ENCODE measurements at places on chromosomes 12 and 14.

- no peaks in the 10 kb centered on the region for H3K27me3 ChIP-seq
- no peak overlapping the region for H3K27ac ChIP-seq
- DNase-seq = no peak
- no peak overlapping the region for H3K4me3 ChIP-seq
Measured at GRCh38 chr14:93987376-93987775, 9.7 kb upstream of the CCDC197 start.

- DNase-seq = no peak
- no peaks in the 10 kb centered on the region for H3K27me3 ChIP-seq
- no peak overlapping the region for H3K4me3 ChIP-seq
- peaks cover 33% of the 10 kb centered on the region for H3K4me1 ChIP-seq
- no peaks in the 10 kb centered on the region for H3K36me3 ChIP-seq
- peak overlapping the region; percentile 15 for H3K27ac ChIP-seq
Measured at GRCh38 chr14:95256002-95256775, 63.5 kb downstream of the CLMN start.

GRCh38 chr12:25384038-25384892 is 133.5 kb upstream of the KRAS start:
- peaks cover 18% of the 10 kb centered on the region for H3K4me1 ChIP-seq
- peak overlapping the region; percentile 70 for H3K4me3 ChIP-seq
- peak overlapping the region; percentile 99 for H3K27ac ChIP-seq
- DNase-seq = no peak
- no peaks in the 10 kb centered on the region for H3K27me3 ChIP-seq

DNA sequence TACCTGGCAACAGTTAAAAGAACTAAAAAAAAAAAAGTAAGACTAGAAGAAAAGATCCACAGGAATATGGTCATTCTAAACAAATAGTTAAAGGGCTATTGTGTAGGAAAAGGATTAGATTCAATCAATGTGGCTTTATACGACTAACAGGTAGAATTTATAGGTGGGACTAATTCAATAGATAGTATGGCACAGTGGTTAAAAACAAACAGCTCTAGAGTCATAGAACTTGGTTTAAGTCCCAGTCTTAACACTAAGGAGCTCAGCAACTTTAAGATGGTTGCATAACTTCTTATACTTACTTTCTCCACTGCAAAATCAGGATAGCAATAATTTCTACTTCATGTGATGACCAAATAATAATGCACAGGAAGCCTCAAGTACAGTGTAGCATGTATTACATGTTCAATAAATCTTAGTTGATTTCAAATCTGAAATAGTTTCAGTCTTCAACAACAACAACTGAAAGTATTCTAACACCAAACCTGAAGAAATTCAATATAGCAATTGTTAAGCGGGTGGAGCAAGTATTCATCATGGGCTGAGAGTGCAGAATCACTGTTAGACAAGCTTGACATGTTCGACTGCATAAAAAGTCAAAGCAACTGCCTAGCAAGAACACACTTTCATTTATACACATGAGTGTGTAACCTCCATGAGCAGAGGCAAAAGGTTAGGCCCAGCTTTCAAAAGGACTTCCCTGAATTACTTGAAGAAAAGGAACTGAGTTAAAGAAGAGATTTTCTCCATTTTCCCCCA is 50.4 kb downstream of the ITPR2 start:
- peaks cover 22% of the 10 kb centered on the region for H3K4me1 ChIP-seq
- no peak for DNase-seq
- H3K27me3 ChIP-seq = no peaks in the 10 kb centered on the region
- H3K27ac ChIP-seq = peak overlapping the region; percentile 24

DNA sequence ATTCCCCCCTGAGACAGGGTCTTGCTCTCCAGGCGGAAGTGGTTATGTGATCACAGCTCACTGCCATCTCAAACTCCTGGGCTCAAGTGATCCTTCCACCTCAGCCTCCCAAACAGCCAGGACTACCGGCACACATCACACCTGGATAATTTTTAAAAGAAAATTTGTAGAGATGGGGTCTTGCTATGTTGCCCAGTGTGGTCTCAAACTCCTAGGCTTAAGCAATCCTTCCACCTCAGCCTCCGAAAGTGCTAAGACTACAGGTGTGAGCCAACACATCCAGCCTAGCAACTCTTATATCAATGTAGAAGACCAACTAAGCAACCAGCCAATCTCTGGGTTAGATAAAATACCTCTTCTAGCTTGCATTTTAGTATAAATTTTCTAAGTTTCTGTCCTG is 297.2 kb downstream of the MED13L start:
- H3K4me3 ChIP-seq = no peak overlapping the region
- H3K27ac ChIP-seq = no peak overlapping the region
- H3K36me3 ChIP-seq = peaks cover 84% of the 10 kb centered on the region
- H3K4me1 ChIP-seq = no peaks in the 10 kb centered on the region
- DNase-seq = no peak

DNA sequence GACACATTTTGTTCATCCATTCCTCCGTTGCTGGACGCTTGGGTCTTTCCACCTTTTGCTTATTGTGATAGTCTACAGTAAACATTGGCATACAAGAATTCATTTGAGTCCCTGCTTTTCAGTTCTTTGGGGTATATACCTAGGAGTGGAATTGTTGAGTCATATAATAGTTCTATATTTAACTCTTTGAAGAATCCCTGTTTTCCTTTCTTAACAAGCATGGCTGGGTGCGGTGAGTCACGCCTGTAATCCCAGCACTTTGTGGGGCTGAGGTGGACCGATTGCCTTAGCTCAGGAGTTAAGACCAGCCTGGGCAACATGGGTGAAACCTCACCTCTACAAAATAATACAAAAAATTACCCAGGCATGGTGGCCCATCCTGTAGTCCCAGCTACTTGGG is 75.4 kb downstream of the CCDC92 start:
- H3K4me1 ChIP-seq = no peaks in the 10 kb centered on the region
- H3K36me3 ChIP-seq = no peaks in the 10 kb centered on the region
- no peak overlapping the region for H3K27ac ChIP-seq
- peaks cover 8% of the 10 kb centered on the region for H3K27me3 ChIP-seq

DNA sequence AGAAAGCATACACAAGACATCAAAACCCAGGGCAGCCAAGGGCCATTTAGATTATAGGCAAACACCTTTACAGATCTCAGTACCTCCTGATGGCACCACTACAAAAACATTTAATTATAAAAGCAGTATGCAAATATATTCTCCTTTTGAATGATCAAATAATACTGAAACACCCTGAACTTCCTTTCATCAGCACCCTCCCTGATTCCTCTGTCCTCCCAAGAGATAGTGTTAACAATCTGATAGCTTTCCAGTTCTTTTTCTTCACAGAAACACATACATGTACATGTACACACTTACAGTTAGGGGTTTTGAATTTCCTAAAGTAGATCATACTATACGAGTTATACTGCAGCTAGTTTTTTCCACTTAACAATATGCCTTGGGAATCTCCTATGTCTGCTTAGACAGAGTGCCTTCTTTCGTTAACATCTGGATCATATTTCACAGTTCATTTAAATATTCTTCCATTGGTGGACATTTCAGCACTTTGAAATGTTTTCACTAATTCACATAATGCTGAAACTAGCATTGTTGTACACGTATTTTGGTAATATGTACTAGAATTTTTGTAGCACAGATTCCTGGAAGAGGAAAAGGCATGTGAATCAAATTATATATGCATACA is 35.2 kb downstream of the TDG start:
- H3K4me1 ChIP-seq = no peaks in the 10 kb centered on the region
- H3K27me3 ChIP-seq = no peaks in the 10 kb centered on the region
- H3K36me3 ChIP-seq = no peaks in the 10 kb centered on the region
- no peak for DNase-seq
- H3K4me3 ChIP-seq = no peak overlapping the region
- no peak overlapping the region for H3K27ac ChIP-seq

DNA sequence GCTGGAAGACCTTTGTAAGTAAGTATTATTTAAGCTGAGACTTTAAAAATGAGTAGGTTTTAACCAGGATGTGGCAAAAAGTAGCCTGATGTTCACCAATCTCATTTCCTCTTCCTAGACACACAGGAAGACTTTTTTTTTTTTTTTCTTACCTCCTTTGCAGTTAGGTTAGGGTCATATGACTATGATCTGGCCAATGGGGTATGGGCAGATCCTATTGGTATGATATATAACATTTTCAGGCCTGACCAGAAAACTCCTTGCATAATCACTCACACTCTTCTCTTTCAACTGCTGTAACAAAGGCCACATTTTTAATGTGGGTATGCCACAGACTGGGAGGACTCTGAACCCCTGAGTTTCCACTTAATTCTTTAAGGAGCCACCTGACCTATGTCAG is 2.7 kb upstream of the RPS6KA5 start:
- no peak overlapping the region for H3K27ac ChIP-seq
- H3K4me1 ChIP-seq = peaks cover 43% of the 10 kb centered on the region
- H3K4me3 ChIP-seq = no peak overlapping the region
- DNase-seq = no peak
- no peaks in the 10 kb centered on the region for H3K27me3 ChIP-seq

- no peaks in the 10 kb centered on the region for H3K4me1 ChIP-seq
- no peak overlapping the region for H3K4me3 ChIP-seq
- H3K27ac ChIP-seq = no peak overlapping the region
- no peak for DNase-seq
- no peaks in the 10 kb centered on the region for H3K36me3 ChIP-seq
Measured at GRCh38 chr12:103244596-103244995, 251.2 kb downstream of the C12orf42 start.

DNA sequence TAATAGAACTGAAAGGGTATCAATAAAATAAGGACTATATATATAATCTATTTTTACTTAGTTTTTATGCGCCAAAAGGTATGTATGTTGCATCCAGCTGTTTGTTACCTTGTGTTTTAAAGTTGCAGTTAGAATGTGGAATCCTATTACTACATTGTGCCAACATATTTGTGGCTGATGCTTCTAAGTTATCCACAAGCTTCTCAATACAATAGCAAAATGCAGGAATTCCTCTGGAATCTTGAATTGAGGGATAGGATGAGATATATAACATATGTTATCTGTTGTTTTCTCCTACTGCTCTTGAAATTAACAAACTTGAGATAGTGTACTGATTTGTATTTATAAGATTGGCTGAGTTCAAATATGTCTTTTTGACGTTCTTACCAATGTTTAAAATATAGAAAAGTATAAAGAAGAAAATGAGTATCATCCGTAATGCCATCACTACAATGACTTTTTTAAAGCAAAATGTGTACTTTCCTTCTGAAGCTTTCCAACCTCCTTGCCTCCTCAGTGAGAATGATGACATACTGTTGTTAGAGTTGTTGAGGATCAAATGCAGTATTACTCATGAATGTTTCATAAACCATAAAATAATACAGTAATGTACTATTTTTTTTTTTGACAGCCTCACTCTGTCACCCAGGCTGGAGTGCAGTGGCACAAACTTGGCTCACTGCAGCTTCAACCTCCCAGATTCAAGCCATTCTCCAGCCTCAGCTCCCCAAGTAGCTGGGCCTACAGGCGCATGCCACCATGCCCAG is 6.6 kb downstream of the RAP1B start:
- no peak overlapping the region for H3K27ac ChIP-seq
- no peaks in the 10 kb centered on the region for H3K27me3 ChIP-seq
- no peaks in the 10 kb centered on the region for H3K36me3 ChIP-seq
- H3K4me3 ChIP-seq = no peak overlapping the region

DNA sequence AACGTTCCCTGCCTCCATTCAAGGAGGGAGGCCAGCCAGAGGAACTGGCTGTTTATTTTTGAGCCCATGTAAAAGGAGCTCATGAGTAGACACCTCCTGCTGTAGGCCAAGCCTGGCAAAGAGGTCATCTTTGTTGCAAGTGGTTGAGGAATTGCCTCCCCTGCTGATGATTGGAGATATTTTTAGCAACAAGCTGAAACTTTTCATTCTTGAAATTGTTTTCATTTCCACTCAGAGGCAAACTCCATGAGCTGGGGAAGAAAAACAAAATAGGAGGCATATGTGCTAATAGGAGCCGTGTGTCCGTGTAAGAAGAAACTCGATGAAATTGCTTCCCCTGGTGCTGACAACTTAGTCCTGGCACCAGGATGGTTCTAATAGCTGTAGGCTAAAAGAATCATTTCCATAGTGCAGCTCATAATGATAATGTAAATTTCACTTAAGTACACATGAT is 440.1 kb upstream of the FAR2 start:
- peak; percentile 60 for DNase-seq
- H3K27me3 ChIP-seq = no peaks in the 10 kb centered on the region
- no peak overlapping the region for H3K4me3 ChIP-seq
- H3K36me3 ChIP-seq = no peaks in the 10 kb centered on the region

DNA sequence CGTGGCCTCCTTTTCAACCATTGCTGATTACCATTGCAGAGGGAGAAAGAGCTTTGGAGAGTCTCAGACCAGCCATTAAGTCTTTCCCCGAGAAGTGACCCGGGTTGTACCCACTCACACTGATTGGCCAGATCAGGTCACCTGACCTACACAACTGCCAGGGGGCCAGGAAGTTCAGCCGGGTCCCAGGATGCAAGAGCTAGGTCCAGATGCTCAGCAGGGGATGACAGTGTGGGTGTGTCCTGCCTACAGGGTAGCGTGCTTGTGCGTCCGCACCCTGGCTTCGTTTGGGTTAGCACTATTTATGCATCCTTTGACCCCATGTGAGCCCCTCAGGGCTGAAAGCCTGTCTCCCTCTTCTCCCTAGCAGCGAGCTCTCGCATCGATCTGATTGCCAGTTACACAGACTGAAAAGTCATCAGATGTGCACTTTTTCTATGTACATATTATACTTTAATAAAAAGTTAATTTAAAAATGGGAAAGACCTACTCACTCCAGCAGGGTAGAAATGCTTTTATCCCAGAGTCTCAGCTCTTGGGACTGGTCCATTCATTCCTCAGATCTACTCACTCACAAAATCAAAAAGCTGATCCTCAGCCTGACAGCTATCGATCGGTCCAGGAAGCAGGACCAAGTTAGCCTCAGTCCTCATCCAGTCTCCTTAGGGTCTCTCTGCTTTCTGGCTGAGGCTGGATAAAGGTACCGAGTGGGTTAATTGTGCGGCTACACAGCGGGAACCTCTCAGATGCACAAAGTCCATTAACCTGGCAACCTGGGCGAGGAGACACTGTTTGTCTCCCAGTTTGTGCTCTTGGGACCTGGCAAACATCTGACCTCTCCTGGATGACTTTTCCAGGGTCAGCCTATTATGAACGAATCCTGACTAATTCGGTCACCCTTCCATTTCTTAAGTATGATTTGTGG is 68.0 kb downstream of the SERPINA3 start:
- no peaks in the 10 kb centered on the region for H3K4me1 ChIP-seq
- DNase-seq = no peak
- no peak overlapping the region for H3K27ac ChIP-seq
- H3K36me3 ChIP-seq = no peaks in the 10 kb centered on the region
- H3K4me3 ChIP-seq = no peak overlapping the region

- peaks cover 36% of the 10 kb centered on the region for H3K36me3 ChIP-seq
- H3K27me3 ChIP-seq = no peaks in the 10 kb centered on the region
- DNase-seq = no peak
- H3K4me1 ChIP-seq = peaks cover 33% of the 10 kb centered on the region
- no peak overlapping the region for H3K4me3 ChIP-seq
Measured at GRCh38 chr14:50773632-50774541, 57.1 kb downstream of the NIN start.
